Glomerular endothelial cell (primary cell): ENCODE measurements at places on chromosomes 4 and X.

- peak; percentile 16 for DNase-seq
Measured at GRCh38 chr4:172573899-172574298, 594.7 kb upstream of the GALNT7 start.

DNA sequence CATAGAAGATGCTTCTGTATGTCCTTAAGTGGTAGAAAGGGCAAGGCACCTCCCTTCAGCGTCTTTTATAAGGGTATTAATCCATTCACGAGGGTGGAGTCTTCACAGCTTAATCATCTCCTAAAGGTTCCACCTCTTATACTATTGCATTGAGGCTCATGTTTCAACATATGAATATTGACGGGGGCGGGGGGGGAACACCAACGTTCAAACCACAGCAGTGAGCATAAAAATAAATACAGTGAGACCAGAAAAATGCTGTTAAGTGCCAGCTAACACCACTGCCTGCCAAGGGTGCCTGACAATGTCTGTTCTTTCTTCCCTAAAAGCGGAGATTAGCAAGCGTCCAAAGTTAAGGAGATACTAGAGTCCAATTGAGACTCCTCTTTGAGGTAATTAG lies 323.3 kb downstream of the STK32B start:
- DNase-seq, result no peak

DNA sequence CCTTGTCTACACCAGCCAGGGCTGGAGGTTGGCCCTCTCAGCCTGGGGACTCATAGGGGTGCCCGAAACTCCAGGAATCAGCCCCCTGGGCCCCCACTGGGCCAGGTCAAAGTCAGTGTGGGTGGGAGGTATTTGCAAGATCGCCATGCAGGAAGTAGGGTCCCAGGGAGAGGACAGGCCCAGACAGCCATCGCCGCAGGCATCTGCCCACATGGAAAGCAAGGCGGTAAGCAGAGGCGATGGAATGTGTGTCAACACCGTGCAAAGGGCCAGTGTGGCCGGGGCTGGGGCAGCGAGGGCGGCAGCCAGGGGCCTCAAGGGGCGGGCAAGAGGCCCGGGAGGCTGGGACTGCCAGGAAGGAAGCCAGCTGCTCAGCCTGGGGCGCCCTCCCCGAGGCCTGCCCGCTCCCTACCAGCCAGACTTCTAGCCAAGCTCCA lies 19.3 kb upstream of the DUSP9 start:
- DNase-seq, result no peak

DNA sequence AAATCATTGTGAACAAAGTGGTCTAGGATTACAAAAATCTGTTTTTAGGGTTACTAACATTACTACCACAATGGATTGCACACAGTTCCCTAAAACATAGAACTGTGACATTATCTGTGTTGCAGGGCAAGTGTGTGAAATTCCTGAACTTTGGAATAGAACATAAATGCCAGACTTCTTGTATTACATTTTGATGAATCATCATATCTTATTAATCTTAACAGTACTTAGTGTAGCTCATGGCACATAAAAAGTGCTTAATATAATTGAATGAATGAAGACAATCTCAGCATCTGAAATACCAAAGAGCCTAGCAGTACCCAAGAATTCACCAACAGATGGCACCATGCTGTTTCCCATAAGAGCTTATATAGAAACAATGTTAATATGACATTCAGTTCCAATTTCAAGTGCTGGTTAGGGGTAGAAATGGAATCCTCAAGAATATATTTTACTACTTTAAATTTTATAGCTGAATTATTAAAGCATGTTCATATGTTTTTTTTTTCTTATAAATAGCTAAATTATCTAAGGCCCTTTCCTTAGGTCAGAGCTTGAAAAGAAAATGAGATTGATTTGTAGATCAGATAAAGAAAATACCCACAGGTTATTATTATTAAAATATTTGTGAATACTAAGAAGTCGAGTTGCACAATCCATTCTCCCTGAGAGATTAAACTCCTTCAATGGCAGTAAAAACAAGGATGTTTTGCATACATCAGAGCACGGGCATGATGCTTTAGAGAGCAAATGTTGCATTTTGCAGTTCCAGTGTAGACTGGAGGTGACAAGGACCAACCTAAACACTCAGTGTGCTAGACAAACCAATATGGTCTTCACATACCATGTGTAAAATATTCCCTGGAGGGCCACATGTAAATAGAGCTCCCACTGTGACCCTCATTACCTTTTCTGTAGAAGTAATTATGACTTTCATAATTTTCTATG lies 25.7 kb upstream of the SHISA3 start:
- peak; percentile 68 for DNase-seq

- DNase-seq, result no peak
Measured at GRCh38 chrX:19772096-19772821, 115.1 kb downstream of the SH3KBP1 start.

- no peak for DNase-seq
Measured at GRCh38 chr4:56906489-56907393, 959 bp upstream of the REST start.

- no peak for DNase-seq
Measured at GRCh38 chrX:152137771-152138387, 498 bp downstream of the MAGEA10 start.

GRCh38 chr4:21134994-21135393 lies 434.7 kb downstream of the PACRGL start:
- no peak for DNase-seq

DNA sequence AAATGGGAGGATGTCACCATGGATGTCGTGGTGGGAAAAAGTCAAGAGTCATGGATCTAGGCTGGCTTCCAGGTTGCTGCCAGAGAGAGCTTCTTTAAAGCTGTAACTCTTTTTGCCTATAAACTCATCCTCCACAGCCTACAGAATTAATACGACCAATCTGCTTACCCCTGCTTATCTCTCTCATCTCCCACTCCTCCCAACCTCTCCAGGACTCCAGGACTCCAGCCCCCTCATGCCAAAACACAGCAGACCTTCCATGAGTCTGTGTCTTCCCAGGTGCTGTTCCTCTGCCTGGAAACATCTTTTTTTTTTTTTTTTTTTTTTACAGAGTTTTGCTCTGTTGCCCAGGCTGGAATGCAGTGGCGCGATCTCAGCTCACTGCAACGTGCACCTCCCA lies 15.3 kb upstream of the SLC10A4 start:
- DNase-seq, result no peak

DNA sequence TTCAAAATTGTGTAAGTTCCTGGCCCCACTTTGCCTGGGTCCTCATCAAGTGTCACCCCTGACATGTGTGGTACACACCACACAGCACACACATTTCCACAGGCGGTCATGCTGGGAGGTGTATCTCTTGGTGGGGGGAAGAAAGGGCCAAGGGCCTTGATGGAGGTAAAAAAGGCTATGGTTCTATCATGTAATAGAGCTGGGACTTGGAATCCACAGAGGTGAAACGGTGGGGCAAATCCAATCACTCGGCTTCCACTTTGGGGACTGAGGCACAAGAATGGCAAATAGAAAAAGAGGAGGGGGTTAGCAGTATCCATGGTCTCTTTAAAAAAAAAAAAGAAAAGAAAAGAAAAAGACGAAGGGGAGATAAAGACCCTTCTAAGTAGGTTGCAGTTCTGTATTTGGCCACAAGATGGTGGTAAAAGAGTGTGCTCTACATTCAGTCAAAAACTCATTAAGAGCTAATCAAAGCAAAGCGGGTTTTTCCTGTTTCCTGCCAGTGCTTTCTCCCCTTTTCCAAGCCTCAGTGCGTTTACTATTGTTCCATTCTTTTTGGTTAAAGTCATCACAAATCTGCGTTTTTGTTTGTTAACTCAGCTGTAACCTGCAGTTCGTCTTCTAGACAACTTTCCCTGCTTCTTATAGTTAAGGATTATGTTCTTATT lies 37.0 kb upstream of the ATP6AP2 start:
- peak; percentile 67 for DNase-seq

DNA sequence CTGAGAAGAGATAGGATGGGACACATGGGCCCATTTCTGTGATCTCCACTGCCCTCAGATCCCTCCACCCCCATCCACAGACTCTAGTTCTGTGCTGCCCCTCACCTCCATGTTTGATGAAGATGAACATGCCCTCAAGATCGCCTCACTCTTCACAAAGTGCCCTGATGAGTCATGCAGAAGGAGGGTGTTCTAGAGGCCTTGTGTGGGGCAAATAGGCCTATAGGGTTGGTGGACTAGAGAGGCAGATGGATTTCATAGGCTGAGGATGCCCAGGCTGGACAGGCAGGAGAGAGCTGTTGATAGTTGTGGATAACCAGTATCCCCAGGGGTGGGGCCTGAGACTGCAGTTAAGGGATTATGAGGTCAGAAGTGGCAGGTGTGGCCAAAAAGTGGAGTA lies at the start of gene CXorf65:
Gene CXorf65, minus strand, starts transcription at position 314 of the 400 bp plus-strand sequence. Its CDS starts 184 bp downstream, at position 130.
- DNase-seq, result no peak

GRCh38 chr4:3464349-3464905 lies 1.3 kb downstream of the DOK7 start:
- no peak for DNase-seq

DNA sequence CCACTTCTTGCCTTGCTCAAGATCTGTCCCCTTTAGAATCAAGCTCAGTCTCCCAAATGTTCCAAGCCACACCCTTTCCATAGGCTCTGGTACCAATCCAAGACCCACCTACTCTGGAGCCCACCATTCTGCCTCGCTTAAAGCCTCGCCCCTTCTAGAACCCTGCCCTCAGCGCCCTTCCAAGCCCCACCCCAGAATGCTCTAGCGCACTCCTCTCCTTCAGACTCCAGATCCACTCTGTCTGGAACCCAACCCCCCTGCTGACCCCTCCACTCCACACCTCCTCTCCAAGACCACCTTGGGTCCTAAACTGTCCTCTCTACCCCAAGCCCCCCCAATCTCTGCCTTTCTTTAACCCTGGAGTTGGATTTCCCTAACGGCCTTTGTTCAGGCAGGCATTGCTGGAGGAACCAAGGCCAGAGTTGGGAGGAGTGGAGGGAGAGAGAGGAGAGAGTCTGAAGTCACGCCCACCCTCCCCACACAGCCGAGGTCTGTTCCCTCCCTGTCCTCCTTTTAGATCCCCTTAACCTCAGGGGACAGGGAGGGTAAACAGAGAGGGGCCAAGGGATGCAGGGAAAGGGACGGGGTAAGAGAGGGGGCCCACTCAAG lies 2.4 kb upstream of the PRICKLE3 start:
- DNase-seq, result no peak

DNA sequence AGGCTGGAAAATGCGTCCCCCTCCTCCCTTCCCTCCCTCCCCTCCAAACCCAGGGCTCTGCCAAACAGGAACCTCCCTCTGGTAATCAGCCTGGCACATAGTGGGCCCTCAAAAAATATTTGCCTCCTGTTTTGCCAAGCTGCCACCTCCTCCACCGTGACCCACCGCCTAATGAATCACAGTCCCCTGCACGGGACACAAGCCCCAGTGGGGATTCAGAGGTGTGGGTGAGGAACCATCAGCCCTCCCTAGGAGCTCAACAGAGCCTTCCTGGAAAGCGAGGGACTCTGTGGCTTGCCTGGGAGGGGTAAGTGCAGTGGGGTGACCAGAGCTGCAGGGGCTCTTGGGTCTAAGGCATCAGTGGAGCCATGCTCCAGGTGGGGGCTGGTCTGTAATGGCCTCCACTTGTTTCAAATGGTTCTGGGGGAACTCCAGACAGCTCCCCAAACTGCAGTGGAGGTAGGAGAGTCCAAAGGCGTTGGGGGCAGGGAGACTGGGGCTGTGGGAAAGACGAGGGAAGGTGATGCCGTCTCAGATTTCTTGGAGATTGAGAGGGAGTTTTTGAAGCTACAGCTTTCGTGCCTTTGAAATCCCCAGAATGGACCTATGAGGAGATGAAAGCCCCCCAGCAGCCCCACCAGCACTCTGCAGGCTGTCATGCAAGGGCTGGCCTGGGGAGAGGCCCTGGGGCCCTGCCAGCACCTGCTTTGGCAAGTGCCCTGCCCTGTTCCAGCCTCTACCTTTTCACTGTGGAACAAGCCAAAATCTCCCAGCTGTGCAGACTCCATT lies 1.0 kb upstream of the PPP2R2C start:
- no peak for DNase-seq

GRCh38 chrX:28979877-28980276 lies 392.6 kb downstream of the IL1RAPL1 start:
- no peak for DNase-seq

- no peak for DNase-seq
Measured at GRCh38 chr4:87622303-87622702, 14.0 kb downstream of the DSPP start.

DNA sequence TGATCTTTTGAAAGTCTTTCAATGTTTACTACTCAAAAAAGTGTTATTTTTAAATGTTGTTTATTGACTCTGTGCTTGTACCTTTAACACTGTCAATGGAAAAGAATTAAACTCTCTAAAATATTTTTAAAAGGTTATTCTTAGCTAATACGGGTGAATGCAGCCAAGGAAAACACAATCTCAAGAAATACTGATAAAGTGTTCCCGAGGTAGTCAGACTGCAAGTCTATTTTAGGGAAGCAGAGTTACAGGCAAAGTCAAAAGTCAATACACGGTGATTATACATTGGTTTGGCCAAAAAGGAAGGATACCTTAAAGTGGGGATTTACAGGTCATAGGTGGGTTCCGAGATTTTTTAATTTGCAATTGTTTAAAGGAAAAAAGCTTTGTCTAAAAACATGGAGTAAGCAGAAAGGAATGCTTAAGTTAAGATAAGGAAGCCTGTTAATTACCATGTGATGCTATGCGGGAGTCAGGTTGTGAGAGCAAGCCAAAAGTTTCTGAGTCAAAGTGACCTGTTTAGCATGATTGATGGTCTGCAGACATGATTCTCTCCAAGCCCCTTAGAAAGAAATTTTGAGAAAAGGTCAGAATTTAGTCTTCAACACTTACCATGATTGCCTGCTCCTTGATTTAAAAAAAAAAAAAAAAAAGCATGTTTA lies 288.4 kb downstream of the KLHL4 start:
- no peak for DNase-seq

DNA sequence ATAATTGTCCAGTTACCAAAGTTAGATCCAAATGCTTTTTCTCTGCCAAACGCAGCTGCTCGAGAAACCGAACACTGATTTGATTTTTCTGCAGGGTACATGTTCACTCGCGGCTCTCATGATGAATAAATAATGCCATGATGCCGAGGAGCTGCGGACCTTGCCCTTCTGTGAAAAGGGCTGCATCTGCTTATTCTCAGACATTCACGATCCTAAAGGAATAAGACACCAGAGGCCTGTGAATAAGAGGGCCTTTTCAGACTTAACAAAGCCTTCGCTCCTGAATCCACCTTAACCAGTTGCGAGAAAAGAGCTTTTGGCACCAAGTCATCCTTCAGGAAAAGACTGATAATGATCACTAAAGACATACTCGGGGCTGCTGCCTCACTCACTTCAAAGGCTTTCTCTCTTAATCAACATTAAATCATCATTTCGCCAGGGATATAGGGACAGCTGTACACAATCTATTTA lies 147.5 kb downstream of the FBXO8 start:
- no peak for DNase-seq

DNA sequence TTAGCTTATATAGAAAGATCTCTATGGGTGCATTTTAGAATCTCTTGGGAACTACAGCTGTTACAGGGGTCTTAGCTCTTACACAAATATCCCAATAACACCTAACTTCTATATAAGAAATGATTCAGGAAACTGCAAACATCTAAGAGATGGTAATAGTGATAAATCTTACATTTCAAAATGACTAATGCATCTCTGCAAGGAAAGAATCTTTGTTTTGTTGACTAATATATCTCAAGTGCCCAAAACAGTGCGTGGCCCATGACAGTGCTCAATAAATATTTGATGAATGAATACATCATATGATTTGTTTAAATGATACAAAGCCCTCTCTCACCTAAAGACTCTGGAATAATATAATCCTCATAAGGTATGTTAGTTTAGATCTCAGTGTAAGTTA lies 47.5 kb downstream of the CENPE start:
- DNase-seq, result no peak
